ENCODE measurements at places on chromosomes 4 and X. TPM values are rescaled to one million over a fixed set of nuclear protein-coding genes. Genes with fewer than 3 reads are reported as not detected.

The SLC30A9 gene
- total RNA-seq: 74.1 TPM

The GABRG1 gene
- total RNA-seq: 22.3 TPM

The COL25A1 gene
- 21.9 TPM for total RNA-seq

The EMD gene
- total RNA-seq: 18.8 TPM

The MGAT4D gene
- not detected for total RNA-seq

The YIPF6 gene
- total RNA-seq: 28.4 TPM

The NAA11 gene
- total RNA-seq: not detected

The MAGEA9B gene
- total RNA-seq: not detected

The SERPINA7 gene
- not detected for total RNA-seq

The CT45A10 gene
- not detected for total RNA-seq

The PLAC8 gene
- total RNA-seq: 0.82 TPM

The SLC34A2 gene
- total RNA-seq: 0.54 TPM

The CCDC158 gene
- total RNA-seq: 4.3 TPM

The SORCS2 gene
- total RNA-seq: 9.3 TPM

The ENPEP gene
- total RNA-seq: 2.7 TPM

The LNX1 gene
- total RNA-seq: 17.2 TPM

The MAGEA12 gene
- total RNA-seq: not detected

The FGFBP2 gene
- total RNA-seq: not detected

The REPS2 gene
- 16.2 TPM for total RNA-seq

The KIT gene
- 43.4 TPM for total RNA-seq

The NAT8L gene
- 9.2 TPM for total RNA-seq

The ATP2B3 gene
- 5.6 TPM for total RNA-seq

The GLRA2 gene
- 44.4 TPM for total RNA-seq

The SH3TC1 gene
- total RNA-seq: 5.6 TPM

The AFM gene
- total RNA-seq: not detected

The PAGE5 gene
- not detected for total RNA-seq

The C4orf50 gene
- 9.4 TPM for total RNA-seq

The GAGE12H gene
- not detected for total RNA-seq

The KCNIP4 gene
- 126 TPM for total RNA-seq

The MAGEC2 gene
- total RNA-seq: not detected

The TMPRSS11D gene
- total RNA-seq: not detected

The DGKK gene
- 1.3 TPM for total RNA-seq

The FGFRL1 gene
- 5.3 TPM for total RNA-seq
